ENCODE measurements at places on chromosomes 16 and 17. TPM values are rescaled to one million over a fixed set of nuclear protein-coding genes. Genes with fewer than 3 reads are reported as not detected.
A peak's percentile ranks its signal among the peaks of the same experiment; 100 is the strongest.

GRCh38 chr16:6884002-6884401 is 448.6 kb upstream of the RBFOX1 start:
- DNase-seq: no peak
- no peak overlapping the region for H3K27ac ChIP-seq
- H3K36me3 ChIP-seq: no peaks in the 10 kb centered on the region
- H3K4me3 ChIP-seq: no peak overlapping the region

GRCh38 chr17:302300-302698 is 50.3 kb downstream of the RPH3AL start:
- no peak overlapping the region for H3K4me3 ChIP-seq
- no peaks in the 10 kb centered on the region for H3K27me3 ChIP-seq
- H3K4me1 ChIP-seq: no peaks in the 10 kb centered on the region
- DNase-seq: no peak
- no peak overlapping the region for H3K27ac ChIP-seq

Gene CCL3
- total RNA-seq: 296 TPM

- peaks cover 51% of the 10 kb centered on the region for H3K4me1 ChIP-seq
- H3K36me3 ChIP-seq: peaks cover 58% of the 10 kb centered on the region
- no peak overlapping the region for H3K4me3 ChIP-seq
- no peaks in the 10 kb centered on the region for H3K27me3 ChIP-seq
- DNase-seq: no peak
These were observed 11.9 kb upstream of the CYTH1 start for GRCh38 chr17:78793968-78794367.

GRCh38 chr17:39688475-39688835 is 598 bp upstream of the PGAP3 start:
- no peak for DNase-seq
- H3K4me3 ChIP-seq: peak overlapping the region; percentile 86
- H3K27me3 ChIP-seq: no peaks in the 10 kb centered on the region
- H3K4me1 ChIP-seq: peaks cover 19% of the 10 kb centered on the region

GRCh38 chr16:7550096-7550495 is 217.5 kb downstream of the RBFOX1 start:
- no peak overlapping the region for H3K27ac ChIP-seq
- no peaks in the 10 kb centered on the region for H3K36me3 ChIP-seq
- no peaks in the 10 kb centered on the region for H3K27me3 ChIP-seq
- no peaks in the 10 kb centered on the region for H3K4me1 ChIP-seq
- no peak overlapping the region for H3K4me3 ChIP-seq
- no peak for DNase-seq

DNA sequence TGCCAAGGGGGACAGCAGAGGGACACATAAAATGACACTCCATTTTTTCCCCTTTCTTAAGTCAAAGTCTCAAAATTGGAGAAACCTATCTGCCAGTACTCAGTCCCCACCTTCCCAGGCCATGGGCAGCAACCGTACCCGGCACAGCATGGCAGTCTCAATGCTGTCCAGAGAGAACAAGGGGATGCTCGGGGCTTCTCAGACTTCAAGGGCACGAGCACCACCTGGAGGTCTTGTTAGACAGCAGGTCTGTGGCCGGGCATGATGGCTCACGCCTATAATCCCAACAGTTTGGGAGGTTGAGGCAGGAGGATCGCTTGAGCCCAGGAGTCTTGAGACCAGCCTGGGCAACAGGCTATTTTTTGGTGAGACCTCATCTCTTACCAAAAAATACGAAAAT is 3.2 kb downstream of the DNAH17 start:
- no peak overlapping the region for H3K27ac ChIP-seq
- DNase-seq: no peak
- H3K4me1 ChIP-seq: no peaks in the 10 kb centered on the region
- H3K4me3 ChIP-seq: no peak overlapping the region

- no peak for DNase-seq
- H3K4me3 ChIP-seq: no peak overlapping the region
- no peaks in the 10 kb centered on the region for H3K4me1 ChIP-seq
These were observed 15.8 kb downstream of the TMEM98 start for GRCh38 chr17:32943647-32944191.

GRCh38 chr17:48690655-48691054 is 31.7 kb downstream of the PRAC1 start:
- DNase-seq: no peak
- H3K27me3 ChIP-seq: peaks cover 10% of the 10 kb centered on the region
- no peaks in the 10 kb centered on the region for H3K4me1 ChIP-seq
- H3K36me3 ChIP-seq: no peaks in the 10 kb centered on the region
- H3K4me3 ChIP-seq: no peak overlapping the region

DNA sequence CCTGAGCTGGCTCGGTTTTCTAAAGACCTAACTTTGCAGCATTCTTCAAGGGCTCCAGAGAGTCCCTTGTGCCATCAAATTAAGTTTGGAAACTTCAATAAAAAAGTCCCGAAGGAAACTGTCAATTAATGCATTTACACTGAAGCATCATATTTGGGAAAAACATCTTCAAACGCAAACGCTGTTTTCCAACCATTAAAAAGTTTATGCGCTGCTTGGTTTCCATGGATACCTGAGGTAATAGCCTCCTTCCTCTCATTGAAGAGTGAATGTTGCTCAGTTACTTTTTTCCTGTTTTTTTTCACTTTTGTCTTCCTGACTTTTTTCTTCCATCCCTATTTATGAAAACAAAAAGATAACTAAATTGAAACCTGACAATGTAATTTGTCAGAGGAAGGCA is 399.1 kb downstream of the MAF start:
- DNase-seq: no peak
- no peaks in the 10 kb centered on the region for H3K4me1 ChIP-seq
- no peaks in the 10 kb centered on the region for H3K36me3 ChIP-seq
- no peak overlapping the region for H3K4me3 ChIP-seq
- H3K27ac ChIP-seq: no peak overlapping the region
- no peaks in the 10 kb centered on the region for H3K27me3 ChIP-seq

DNA sequence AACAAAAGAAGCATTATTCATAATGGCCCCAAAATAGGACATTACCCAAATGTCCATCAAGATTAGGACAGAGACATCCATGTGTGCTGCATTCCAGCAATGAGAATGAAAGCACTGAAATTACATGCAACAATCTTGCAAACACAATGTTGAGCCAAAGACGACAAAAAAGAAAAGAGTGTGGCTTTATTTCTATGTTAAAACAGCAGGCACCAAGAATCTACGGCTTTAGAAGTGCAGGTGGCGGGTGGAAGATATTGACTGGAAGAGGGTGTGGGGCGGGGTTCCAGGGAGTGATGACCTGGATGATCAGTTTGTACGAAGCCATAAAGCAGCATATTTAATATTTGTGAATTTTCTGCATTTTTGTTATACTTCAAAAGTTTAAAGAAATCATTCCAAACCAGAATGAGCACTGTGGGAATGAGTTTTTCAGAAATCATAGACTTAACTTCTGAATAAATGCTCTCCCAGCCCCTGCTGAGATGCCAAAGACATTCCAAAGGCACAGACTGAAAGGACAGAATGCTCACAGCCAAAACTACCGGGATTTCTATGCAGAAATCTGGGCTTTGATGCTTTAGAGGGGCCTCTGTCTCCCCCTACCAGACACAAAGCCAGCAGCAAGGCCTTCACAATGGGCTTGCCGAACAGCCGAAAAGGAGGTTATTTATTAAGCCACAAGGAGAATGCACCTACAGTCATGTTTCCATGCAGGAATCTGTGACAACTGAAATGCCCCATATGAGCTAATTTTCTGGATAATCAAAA is 361.6 kb downstream of the GRIN2A start:
- no peak overlapping the region for H3K27ac ChIP-seq
- no peak for DNase-seq
- H3K27me3 ChIP-seq: peaks cover 8% of the 10 kb centered on the region
- no peaks in the 10 kb centered on the region for H3K4me1 ChIP-seq
- no peaks in the 10 kb centered on the region for H3K36me3 ChIP-seq

Gene ZNF263
- 19.6 TPM for total RNA-seq

DNA sequence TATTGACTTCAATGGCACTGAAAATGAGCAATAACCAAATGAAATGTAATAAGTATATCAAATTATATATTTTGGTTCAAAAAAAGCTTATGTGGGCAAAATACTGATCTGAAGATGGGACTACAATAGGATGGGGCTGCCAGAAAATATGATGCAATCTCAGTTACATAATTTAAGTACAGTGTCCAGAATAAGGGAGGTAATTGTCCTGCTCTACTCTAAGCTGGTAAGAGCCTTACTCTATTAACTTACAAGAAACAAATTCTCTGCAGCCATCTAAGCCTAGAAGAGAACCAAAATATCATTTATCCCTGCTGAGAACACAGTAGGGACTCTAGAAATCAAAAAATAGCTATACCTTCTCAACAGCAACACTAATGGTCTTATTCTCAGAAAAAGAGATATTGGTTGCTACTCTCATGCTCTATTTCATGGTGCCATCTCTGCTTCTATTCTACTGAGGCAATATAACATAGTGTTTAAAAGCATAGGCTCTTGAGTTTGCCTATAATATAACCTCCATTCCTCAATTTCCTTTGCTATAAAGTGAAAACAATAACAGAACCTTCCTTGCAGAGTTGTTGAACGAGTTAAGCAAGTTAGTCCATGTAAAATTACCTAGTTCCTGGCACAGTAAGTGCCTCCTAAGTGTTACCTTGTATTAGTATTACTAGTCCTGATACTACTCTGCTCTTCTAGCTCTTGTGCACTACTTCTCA is 19.9 kb downstream of the NQO1 start:
- H3K36me3 ChIP-seq: peaks cover 7% of the 10 kb centered on the region
- no peaks in the 10 kb centered on the region for H3K27me3 ChIP-seq
- no peak overlapping the region for H3K27ac ChIP-seq
- H3K4me3 ChIP-seq: no peak overlapping the region

GRCh38 chr16:65548470-65548869 is 426.6 kb upstream of the CDH11 start:
- DNase-seq: no peak
- H3K36me3 ChIP-seq: peaks cover 1% of the 10 kb centered on the region
- H3K4me3 ChIP-seq: no peak overlapping the region
- no peaks in the 10 kb centered on the region for H3K27me3 ChIP-seq
- no peak overlapping the region for H3K27ac ChIP-seq

GRCh38 chr17:68205808-68206720 is 41.8 kb upstream of the AMZ2 start:
- DNase-seq: peak; percentile 43
- H3K36me3 ChIP-seq: peaks cover 18% of the 10 kb centered on the region
- peaks cover 5% of the 10 kb centered on the region for H3K27me3 ChIP-seq
- H3K4me1 ChIP-seq: peaks cover 22% of the 10 kb centered on the region

Gene LRRC36
- total RNA-seq: 0.51 TPM

DNA sequence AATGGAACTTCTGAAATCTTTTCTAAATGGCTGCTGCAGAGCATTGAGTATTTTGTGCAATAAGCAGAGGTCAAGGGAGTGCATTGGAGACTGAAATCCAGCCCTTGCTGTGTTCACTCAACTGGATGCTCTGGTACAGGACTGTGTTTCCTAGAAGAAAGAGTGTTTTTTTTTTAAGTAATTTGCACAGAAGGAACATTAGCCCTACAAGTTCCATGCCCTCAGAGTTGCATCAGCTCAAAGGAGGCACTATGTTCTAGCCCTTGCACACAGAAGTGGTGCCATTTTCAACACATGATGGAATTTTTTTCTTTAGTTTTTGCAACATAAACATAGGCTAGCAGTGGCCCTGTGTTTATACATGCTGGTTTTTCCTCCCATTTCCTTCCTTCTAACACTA is 144.1 kb upstream of the HLF start:
- H3K36me3 ChIP-seq: no peaks in the 10 kb centered on the region
- H3K4me3 ChIP-seq: no peak overlapping the region
- H3K27me3 ChIP-seq: no peaks in the 10 kb centered on the region
- H3K27ac ChIP-seq: no peak overlapping the region
- H3K4me1 ChIP-seq: peaks cover 8% of the 10 kb centered on the region

GRCh38 chr16:4882000-4882632 is 34.8 kb downstream of the UBN1 start:
- peaks cover 46% of the 10 kb centered on the region for H3K36me3 ChIP-seq
- no peaks in the 10 kb centered on the region for H3K4me1 ChIP-seq
- H3K4me3 ChIP-seq: no peak overlapping the region

DNA sequence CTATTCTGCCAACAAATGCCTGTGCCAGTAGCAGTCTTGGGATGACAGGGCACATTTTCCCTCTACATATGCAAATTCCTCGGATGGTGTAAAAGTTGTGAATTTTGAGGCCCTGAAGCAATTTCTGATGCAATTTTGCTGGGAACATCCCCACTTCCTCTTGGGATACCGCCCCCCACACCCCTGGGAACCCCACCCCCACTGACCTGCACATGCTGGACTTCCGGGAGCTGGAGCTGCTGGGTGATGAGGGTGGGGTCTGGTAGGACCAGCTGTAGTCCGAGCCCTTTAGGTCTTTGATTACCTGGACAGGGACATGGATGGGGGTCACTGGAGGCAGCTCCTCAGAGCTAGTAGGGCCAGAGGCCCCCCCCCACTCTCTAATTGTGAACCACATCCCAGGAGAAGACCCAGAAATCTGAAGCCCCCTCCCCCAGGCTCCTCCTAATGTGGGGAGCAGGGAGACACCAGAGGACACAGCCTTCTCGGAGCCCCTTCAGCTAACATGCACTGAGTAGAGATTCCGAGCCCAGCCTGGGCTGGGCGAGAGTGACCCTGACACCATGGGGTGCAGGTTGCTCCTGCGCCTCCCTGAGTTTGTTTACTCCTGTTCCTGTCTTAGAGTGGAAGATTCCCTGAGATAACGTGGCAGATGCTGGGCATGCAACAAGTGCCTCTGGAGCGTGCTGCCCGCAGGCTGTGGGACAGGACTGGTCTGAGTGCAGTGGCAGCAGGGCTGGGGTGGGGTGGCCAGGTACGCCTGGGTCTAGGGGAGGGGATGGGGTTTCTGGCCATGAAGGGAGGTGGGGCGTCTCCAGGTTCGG is 9.0 kb downstream of the MTSS2 start:
- H3K27ac ChIP-seq: no peak overlapping the region
- H3K36me3 ChIP-seq: no peaks in the 10 kb centered on the region
- no peak for DNase-seq
- H3K27me3 ChIP-seq: no peaks in the 10 kb centered on the region
- no peaks in the 10 kb centered on the region for H3K4me1 ChIP-seq

Gene YPEL3
- 17.4 TPM for total RNA-seq

DNA sequence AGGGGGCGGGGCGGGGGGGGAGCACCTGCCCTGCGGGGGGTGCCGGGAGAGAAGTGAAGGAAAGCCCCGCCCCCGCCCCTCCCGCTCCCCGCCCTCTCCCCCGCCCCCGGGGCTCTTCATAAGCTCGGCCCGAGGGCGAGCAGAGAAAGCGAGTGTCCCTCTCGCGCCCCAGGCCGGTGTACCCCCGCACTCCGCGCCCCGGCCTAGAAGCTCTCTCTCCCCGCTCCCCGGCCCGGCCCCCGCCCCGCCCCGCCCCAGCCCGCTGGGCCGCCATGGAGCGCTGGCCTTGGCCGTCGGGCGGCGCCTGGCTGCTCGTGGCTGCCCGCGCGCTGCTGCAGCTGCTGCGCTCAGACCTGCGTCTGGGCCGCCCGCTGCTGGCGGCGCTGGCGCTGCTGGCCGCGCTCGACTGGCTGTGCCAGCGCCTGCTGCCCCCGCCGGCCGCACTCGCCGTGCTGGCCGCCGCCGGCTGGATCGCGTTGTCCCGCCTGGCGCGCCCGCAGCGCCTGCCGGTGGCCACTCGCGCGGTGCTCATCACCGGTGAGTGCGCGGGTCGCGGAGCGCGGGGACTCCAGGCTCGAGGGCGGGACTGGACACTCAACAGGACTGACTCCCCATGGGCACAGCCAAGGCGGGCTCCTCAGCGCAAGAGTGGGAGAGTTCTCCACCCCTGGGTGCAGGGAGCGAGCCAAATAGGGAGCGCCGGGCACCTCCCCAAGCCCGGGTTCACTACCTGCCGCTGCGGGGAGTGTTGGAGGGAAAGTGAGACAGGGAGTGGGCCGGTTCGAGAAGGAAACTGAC is at the start of gene HSD11B2:
TSS of gene HSD11B2 (plus strand) at position 145 of the 798 bp plus-strand sequence. CDS start at position 273, 128 bp downstream.
- peak within 1 kb of the TSS; percentile 37 for H3K27ac ChIP-seq
- peak within 1 kb of the TSS; percentile 69 for H3K4me3 ChIP-seq
- H3K4me1 ChIP-seq: peaks cover 12% of the 10 kb centered on the region
- H3K27me3 ChIP-seq: peaks cover 34% of the 10 kb centered on the region
- peak; percentile 48 for DNase-seq

Measured in activated CD4-positive, alpha-beta T cell treated with anti-CD3 and anti-CD28 coated beads for 36 hours (primary cell).